Naive B cell (primary cell): ENCODE measurements at places on chromosomes 5 and 9.

DNA sequence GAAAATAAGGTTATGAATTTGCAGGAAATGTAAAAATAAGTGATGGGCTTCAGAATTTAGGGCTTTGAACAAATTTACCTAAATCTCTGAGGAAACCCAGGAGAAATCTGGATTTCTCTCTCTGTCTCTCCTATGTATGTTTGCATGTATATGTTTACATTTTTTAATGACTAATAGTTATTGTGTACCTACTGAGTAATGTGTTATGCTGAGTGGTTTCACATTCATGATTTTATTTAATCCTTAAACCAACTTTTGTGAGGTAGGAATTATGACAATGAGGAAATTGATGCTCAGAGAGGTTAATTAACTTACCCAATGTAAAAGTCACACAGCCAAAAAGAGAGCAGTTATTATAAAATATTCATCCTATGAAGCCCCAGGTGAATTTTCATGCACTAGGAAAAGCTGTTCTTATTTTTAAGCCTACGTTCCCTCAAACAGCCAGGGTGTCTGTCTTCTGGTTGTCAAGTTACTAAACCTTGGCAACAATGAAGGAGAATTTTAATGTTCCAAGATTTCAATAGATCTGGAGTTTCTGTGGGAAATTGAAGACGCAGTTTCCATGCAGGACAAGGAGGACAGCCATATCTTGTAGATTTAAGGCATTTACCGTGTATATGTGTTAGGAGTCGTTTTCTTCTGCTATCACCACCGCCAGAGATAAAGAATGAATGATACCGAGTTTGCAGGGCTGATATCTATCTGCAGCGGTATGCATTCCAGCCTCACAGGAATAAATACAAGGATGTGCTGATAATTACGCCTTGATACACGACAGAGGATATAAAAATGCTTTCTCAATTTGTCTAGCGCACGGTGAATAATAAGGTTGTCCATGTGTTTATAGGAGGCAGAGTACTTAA is 484.8 kb downstream of the ZSWIM6 start:
- no peak for DNase-seq
- H3K4me1 ChIP-seq: peaks cover 2% of the 10 kb centered on the region
- no peak overlapping the region for H3K27ac ChIP-seq
- peaks cover 20% of the 10 kb centered on the region for H3K27me3 ChIP-seq
- H3K4me3 ChIP-seq: no peak overlapping the region
- no peaks in the 10 kb centered on the region for H3K36me3 ChIP-seq

DNA sequence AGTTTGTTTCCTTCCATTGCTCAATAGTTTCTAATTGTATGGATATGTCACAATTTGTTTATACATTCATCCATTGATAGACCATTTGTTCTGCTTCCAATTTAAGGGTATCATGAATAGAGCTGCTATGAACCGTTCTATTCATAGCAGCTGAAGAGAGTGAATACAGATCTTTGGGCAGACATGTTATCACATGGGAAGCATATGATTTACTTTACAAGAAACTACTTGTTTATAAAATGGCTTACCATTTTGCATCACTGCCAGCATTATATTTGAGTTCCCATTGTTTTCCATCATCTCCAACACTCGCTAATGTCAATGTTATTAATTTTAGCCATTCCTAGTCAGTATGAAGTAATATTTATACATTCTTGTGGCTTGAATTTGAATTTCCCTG is 549.0 kb downstream of the MAT2B start:
- no peaks in the 10 kb centered on the region for H3K4me1 ChIP-seq
- H3K4me3 ChIP-seq: no peak overlapping the region
- H3K27ac ChIP-seq: no peak overlapping the region
- DNase-seq: no peak

DNA sequence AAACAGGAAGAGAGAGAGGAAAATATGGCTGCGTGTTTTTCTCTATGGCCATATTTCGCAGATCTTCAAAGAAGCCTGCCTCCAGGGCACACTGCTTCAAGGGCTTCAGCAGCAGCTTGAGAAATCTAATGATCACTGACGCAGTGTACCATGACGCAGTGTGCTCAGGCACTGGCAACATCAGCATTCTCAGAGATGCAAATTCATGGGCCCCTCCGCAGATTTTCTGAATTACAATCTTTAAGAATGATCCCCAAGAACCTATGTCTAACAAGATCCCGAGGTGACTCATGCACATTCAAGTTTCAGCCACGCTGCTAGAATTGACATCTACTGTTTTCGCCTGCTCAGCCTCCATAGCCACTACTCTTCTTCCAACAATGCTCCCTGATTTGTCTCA is 143.9 kb upstream of the ZNF366 start:
- H3K27ac ChIP-seq: no peak overlapping the region
- peaks cover 13% of the 10 kb centered on the region for H3K27me3 ChIP-seq
- no peaks in the 10 kb centered on the region for H3K36me3 ChIP-seq
- H3K4me3 ChIP-seq: no peak overlapping the region
- H3K4me1 ChIP-seq: no peaks in the 10 kb centered on the region

GRCh38 chr5:75603821-75604220 is 7.4 kb upstream of the ANKDD1B start:
- H3K36me3 ChIP-seq: peaks cover 10% of the 10 kb centered on the region
- DNase-seq: no peak
- H3K4me3 ChIP-seq: no peak overlapping the region
- H3K4me1 ChIP-seq: peaks cover 11% of the 10 kb centered on the region
- H3K27ac ChIP-seq: no peak overlapping the region

DNA sequence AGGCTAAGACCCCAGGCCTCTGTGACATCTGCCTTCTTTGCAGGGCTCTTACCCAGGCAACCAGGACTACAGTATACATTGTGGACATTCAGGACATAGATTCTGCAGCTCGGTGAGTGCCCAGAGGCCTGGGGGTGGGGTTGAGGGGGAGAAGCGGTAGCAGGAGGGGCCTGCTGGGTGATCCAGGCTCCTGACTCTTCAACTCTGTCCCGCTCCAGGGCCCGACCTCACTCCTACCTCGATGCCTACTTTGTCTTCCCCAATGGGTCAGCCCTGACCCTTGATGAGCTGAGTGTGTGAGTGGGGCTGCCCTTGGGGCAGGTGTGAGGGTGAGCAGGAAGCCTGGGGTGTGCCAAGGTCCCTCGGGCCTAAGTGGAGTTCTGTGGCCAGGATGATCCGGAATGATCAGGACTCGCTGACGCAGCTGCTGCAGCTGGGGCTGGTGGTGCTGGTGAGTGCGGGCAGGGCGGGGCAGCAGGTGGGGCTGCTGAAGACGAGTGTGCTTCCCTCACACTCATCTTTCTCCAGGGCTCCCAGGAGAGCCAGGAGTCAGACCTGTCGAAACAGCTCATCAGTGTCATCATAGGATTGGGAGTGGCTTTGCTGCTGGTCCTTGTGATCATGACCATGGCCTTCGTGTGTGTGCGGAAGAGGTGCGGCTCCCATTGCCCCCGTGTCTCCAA is 19.8 kb downstream of the GPRIN1 start:
- no peak overlapping the region for H3K4me3 ChIP-seq
- H3K27me3 ChIP-seq: no peaks in the 10 kb centered on the region
- no peak overlapping the region for H3K27ac ChIP-seq
- H3K4me1 ChIP-seq: no peaks in the 10 kb centered on the region
- H3K36me3 ChIP-seq: no peaks in the 10 kb centered on the region
- DNase-seq: no peak

DNA sequence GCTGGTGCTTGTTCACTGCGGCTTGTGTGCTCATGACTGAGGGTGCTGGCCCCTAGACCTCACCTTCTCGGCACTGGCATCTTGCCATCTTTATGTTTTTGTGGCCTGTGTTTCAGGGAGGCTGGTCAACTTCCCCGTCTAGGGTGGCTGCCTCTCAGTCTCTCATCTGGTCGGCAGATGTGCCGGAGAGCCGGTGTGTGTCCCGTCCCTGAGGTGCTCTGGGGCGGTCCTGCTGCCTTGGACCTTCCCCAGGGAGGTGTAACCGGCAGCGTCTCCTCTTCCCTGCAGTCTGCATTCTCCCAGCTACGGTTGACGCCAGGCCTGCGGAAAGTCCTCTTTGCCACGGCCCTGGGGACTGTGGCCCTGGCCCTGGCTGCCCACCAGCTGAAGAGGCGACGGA is 5.6 kb downstream of the MIGA2 start:
- no peak for DNase-seq
- H3K27me3 ChIP-seq: no peaks in the 10 kb centered on the region
- no peak overlapping the region for H3K27ac ChIP-seq
- H3K4me1 ChIP-seq: peaks cover 38% of the 10 kb centered on the region

DNA sequence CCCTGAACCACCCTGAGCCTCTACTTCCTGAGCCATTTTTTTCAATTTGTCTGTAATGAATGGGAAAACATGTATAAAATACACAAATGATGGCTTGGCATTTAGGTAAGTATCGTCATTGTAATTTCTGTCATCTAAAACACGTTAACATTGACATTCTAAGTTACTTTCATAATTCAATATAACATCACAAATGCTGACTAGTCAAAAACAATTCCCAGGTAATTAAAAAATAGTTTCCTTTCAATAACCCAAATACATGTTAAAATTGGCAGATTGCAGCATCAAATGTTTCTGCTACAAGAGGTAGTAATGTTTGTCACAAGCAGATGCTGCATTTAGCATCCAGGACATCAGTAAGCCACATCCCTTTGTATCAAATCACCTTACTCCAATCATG is 776.4 kb downstream of the KCTD16 start:
- no peak overlapping the region for H3K27ac ChIP-seq
- H3K27me3 ChIP-seq: peaks cover 8% of the 10 kb centered on the region
- no peaks in the 10 kb centered on the region for H3K36me3 ChIP-seq
- H3K4me1 ChIP-seq: no peaks in the 10 kb centered on the region
- DNase-seq: no peak

- peaks cover 33% of the 10 kb centered on the region for H3K27me3 ChIP-seq
- no peaks in the 10 kb centered on the region for H3K36me3 ChIP-seq
- DNase-seq: no peak
- no peak overlapping the region for H3K27ac ChIP-seq
Observed at GRCh38 chr5:54870271-54870670, 115.1 kb downstream of the ESM1 start.

GRCh38 chr5:174798551-174798951 is 74.2 kb downstream of the MSX2 start:
- no peaks in the 10 kb centered on the region for H3K4me1 ChIP-seq
- no peak overlapping the region for H3K4me3 ChIP-seq
- H3K27ac ChIP-seq: no peak overlapping the region
- no peaks in the 10 kb centered on the region for H3K36me3 ChIP-seq
- peaks cover 31% of the 10 kb centered on the region for H3K27me3 ChIP-seq
- DNase-seq: no peak

DNA sequence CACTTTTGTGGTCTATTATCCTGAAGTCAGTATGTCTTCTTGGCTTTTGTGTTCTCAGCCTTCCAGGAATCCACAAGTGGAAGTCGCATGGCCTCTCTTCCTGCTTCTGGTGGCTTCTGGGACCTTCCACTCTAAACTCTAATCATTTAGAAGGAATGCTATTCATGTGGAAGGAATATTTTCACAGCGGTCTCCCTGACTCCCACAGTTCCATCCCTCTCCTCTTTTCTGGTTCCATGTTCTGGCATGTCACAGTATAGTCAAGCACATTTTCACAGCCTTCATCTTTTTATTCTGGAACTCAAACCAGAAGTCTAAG is 7.3 kb upstream of the RAI14 start:
- H3K4me3 ChIP-seq: no peak overlapping the region
- H3K4me1 ChIP-seq: no peaks in the 10 kb centered on the region
- no peaks in the 10 kb centered on the region for H3K36me3 ChIP-seq
- no peak for DNase-seq
- peaks cover 32% of the 10 kb centered on the region for H3K27me3 ChIP-seq
- no peak overlapping the region for H3K27ac ChIP-seq

- no peak for DNase-seq
- H3K4me3 ChIP-seq: no peak overlapping the region
- H3K27ac ChIP-seq: no peak overlapping the region
- H3K4me1 ChIP-seq: no peaks in the 10 kb centered on the region
Observed at GRCh38 chr9:113361304-113362018, 12.1 kb downstream of the BSPRY start.

- no peak overlapping the region for H3K27ac ChIP-seq
- peak overlapping the region; percentile 87 for H3K4me3 ChIP-seq
Observed at GRCh38 chr5:83472508-83473345, 1.2 kb downstream of the VCAN start.

GRCh38 chr9:21505425-21506179 is 23.5 kb upstream of the IFNE start:
- no peaks in the 10 kb centered on the region for H3K36me3 ChIP-seq
- H3K27ac ChIP-seq: no peak overlapping the region
- no peak for DNase-seq
- peaks cover 2% of the 10 kb centered on the region for H3K4me1 ChIP-seq

- peak overlapping the region; percentile 46 for H3K4me3 ChIP-seq
- H3K4me1 ChIP-seq: peaks cover 22% of the 10 kb centered on the region
- peak overlapping the region; percentile 85 for H3K27ac ChIP-seq
- no peaks in the 10 kb centered on the region for H3K36me3 ChIP-seq
- DNase-seq: no peak
- H3K27me3 ChIP-seq: no peaks in the 10 kb centered on the region
Observed at GRCh38 chr5:69374911-69375446, 5.4 kb downstream of the RAD17 start.

DNA sequence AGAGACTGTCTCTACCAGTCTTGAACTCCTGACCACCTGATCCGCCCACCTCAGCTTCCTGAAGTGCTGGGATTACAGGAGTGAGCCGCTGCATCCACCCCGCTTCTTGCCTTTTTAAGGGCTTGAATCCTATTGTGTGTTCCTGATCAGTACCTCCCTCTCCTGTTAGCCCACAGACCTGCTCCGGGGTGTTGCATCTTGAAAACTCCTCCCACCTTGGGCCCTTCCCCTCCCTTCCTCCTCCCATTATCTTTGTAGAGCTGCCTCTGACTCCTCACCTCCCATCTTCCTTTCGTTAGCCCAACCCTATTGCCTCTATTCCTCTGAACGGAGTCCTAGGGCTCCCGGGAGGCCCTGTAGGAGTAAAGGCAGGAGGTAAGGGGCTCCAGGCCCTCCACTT is 48.5 kb upstream of the NEK6 start:
- peaks cover 82% of the 10 kb centered on the region for H3K4me1 ChIP-seq
- peak overlapping the region; percentile 82 for H3K4me3 ChIP-seq
- H3K36me3 ChIP-seq: no peaks in the 10 kb centered on the region
- no peak overlapping the region for H3K27ac ChIP-seq
